Activated CD4-positive, alpha-beta T cell treated with anti-CD3 and anti-CD28 coated beads, Interleukin-2, amount 10 ng/mL, durations not matched to agents 7 days and 5 days (primary cell): ENCODE measurements at places on chromosomes 1 and 21.

- peak overlapping the region; percentile 39 for H3K4me3 ChIP-seq
- no peak overlapping the region for H3K27ac ChIP-seq
- H3K27me3 ChIP-seq: peaks cover 14% of the 10 kb centered on the region
- no peaks in the 10 kb centered on the region for H3K36me3 ChIP-seq
- H3K4me1 ChIP-seq: peaks cover 8% of the 10 kb centered on the region
- peak; percentile 65 for DNase-seq
Observed at GRCh38 chr21:33127154-33127867, 57.4 kb downstream of the OLIG1 start.

DNA sequence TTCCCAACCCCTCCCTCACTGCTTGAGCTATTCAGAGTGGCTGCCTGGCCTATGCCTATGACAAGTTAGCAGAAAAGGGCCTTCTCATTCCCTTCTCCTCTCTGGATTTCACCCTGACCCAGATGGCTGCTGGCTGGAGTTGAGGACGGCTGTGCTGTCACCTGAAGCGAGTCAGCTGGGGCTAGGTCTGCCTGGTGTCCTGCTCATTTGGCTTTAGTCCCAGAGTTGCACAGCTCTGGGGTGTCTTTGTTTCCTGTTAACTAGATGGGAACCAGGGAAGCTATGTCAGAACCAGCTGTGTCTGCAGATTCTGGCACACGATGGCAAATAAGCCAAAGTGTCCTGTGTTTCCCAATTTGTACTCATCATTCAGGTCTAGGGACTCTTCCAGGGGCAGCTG, 52.9 kb downstream of the CNIH3 start:
- H3K27ac ChIP-seq: no peak overlapping the region
- DNase-seq: no peak
- H3K4me3 ChIP-seq: no peak overlapping the region
- peaks cover 2% of the 10 kb centered on the region for H3K27me3 ChIP-seq
- H3K36me3 ChIP-seq: no peaks in the 10 kb centered on the region
- H3K4me1 ChIP-seq: no peaks in the 10 kb centered on the region

DNA sequence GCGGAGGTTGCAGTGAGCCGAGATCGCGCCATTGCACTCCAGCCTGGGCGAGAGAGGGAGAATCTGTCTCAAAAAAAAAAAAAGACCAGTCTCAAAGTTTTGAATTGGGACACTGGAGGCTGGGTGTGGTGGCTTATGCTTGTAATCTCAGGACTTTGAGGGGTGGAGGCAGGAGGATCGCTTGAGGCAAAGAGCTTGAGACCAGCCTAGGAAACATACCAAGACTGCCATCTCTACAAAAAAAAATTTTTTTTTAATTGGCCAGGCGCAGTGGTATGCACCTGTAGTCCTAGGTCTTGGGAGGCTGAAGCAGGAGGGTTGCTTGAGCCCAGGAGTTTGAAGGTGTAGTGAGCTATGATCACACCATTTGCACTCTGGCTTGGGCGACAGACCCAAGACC, 3.9 kb downstream of the ZBTB8B start:
- peaks cover 11% of the 10 kb centered on the region for H3K4me1 ChIP-seq
- H3K4me3 ChIP-seq: no peak overlapping the region
- no peak for DNase-seq
- no peaks in the 10 kb centered on the region for H3K36me3 ChIP-seq

DNA sequence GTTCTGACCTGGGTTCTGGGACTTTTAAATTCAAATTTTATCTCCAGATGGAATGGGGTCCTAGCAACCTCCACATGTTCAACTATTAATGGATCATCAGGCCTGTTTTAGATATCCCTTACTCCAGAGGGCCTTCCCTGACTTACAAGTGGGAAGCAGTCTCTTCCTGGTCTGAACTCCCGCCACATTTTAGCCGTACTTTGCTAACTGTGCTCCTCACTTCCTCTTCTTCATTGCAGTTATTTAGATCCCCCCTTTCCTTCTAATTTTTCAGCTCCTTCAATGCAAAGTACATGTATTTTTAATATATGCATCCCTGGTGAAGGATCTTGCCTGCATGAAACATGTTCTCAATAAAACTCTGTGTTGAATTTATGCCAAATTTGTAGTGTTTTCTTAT, 3.7 kb downstream of the CD1A start:
- no peak for DNase-seq
- H3K36me3 ChIP-seq: no peaks in the 10 kb centered on the region
- no peak overlapping the region for H3K4me3 ChIP-seq
- no peak overlapping the region for H3K27ac ChIP-seq
- peaks cover 26% of the 10 kb centered on the region for H3K27me3 ChIP-seq

GRCh38 chr1:107262467-107263286, 121.8 kb downstream of the NTNG1 start:
- DNase-seq: no peak
- H3K4me1 ChIP-seq: no peaks in the 10 kb centered on the region
- no peaks in the 10 kb centered on the region for H3K36me3 ChIP-seq

DNA sequence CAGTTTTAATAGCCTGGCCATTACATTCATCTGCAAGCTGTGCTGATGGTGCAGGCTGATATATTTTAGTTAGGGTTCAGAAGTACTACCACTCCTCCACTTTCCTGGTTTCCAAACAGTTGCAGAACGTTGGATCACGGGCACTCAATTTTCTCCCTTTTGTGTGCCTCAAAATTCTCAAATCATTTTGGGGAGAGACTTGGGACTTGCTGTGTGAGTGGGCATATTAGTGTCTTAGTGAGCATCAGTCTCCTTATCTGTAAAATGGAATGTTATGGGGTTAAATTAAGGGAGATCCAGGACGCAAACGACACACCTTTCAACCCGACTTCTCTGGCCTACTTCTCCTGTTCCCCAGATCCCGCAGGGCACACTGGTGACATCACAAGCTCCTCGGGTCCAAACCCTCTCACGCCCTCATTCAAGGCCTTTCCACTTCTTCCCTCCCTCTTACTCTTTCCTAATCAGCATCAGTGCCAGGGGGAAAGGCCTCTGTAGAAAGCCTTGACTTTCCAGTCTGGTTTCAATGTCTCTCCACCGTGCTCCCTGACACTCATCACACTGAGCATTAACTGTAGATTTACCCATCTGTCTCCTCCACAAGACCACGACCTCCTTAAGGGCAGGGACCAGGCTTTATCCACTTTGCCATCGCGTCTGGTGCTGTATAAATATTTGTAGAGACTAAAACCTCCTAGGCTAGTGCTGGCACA, 1.2 kb downstream of the PIGP start:
- H3K27ac ChIP-seq: peak overlapping the region; percentile 93
- H3K4me1 ChIP-seq: peaks cover 31% of the 10 kb centered on the region
- no peak for DNase-seq

- H3K36me3 ChIP-seq: no peaks in the 10 kb centered on the region
- no peak overlapping the region for H3K4me3 ChIP-seq
- peaks cover 2% of the 10 kb centered on the region for H3K27me3 ChIP-seq
- DNase-seq: no peak
- H3K4me1 ChIP-seq: no peaks in the 10 kb centered on the region
Observed at GRCh38 chr1:19812875-19813642, 2.0 kb downstream of the RNF186 start.

DNA sequence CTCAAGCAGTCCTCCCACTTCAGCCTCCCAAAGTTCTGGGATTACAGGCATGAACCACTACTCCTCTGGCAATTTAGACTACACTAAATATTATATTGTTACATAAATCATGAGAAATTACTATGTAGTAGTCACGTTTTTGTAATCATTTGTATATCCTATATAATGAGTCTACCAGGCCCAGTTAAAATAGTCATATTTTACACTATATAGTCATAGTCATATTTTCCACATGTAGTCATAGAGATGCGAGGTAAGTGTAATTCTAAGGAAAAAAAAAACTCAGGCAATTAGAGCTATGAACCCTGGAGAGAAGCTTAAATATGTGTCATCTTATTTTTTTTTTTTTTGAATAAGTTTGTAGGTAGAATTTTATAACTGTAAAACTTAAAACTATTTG, 90.0 kb downstream of the FNBP1L start:
- no peak for DNase-seq
- no peaks in the 10 kb centered on the region for H3K36me3 ChIP-seq
- H3K4me1 ChIP-seq: no peaks in the 10 kb centered on the region
- H3K27me3 ChIP-seq: peaks cover 6% of the 10 kb centered on the region
- no peak overlapping the region for H3K4me3 ChIP-seq
- no peak overlapping the region for H3K27ac ChIP-seq

DNA sequence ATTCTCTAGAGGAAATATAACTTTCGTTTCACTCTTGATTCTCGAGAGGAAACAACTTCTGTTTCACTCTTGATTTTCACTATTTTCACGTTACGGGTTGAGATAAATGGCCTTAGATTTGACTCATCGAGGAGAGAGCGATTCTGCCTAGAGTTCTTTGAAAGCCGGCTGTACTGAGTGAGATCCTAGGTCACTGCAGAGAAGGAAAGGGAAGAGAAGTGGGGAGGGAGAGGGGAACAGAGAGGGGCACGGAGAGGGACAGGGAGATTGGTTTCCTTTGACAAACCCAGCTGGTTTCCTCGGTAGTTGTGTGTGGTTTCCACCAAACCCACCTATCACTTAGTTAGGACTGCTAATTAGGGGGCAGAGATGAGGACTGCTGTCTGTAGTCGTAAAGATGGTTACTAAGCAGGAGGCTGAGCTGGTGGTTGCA, 21.6 kb upstream of the GPR137B start:
- H3K27ac ChIP-seq: peak overlapping the region; percentile 91
- DNase-seq: no peak
- no peaks in the 10 kb centered on the region for H3K27me3 ChIP-seq

GRCh38 chr1:68516066-68516465, 19.2 kb upstream of the DEPDC1 start:
- no peak overlapping the region for H3K4me3 ChIP-seq
- no peak for DNase-seq
- no peaks in the 10 kb centered on the region for H3K36me3 ChIP-seq

DNA sequence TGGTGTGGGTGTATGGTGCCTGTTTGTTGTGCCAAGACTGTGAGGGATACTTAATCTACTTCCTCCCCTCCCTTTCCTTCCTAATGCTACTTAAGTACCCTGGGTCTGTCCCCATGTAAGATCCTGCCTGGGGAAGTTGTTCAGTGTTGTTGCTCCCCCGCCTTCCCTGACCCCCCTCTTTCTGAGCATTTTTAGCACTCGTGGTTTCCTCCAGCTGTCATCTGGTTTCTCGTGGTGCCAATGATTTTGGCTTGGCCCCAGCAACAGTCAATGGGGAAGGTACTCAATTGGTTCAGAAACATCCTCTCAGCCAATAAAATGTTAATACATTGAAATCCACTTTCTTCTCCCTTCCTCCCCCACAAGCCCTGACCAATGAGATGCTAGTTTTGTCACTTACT, 8.0 kb upstream of the B4GALT3 start:
- H3K4me1 ChIP-seq: peaks cover 81% of the 10 kb centered on the region
- H3K27ac ChIP-seq: peak overlapping the region; percentile 97
- peak; percentile 92 for DNase-seq
- peak overlapping the region; percentile 58 for H3K4me3 ChIP-seq

GRCh38 chr1:86860424-86860823, 53.5 kb downstream of the SELENOF start:
- no peaks in the 10 kb centered on the region for H3K27me3 ChIP-seq
- no peak overlapping the region for H3K4me3 ChIP-seq
- H3K36me3 ChIP-seq: peaks cover 14% of the 10 kb centered on the region

GRCh38 chr1:17795836-17796645, 40.9 kb downstream of the ACTL8 start:
- no peaks in the 10 kb centered on the region for H3K27me3 ChIP-seq
- H3K27ac ChIP-seq: no peak overlapping the region
- peaks cover 7% of the 10 kb centered on the region for H3K4me1 ChIP-seq
- H3K36me3 ChIP-seq: no peaks in the 10 kb centered on the region
- no peak for DNase-seq
- no peak overlapping the region for H3K4me3 ChIP-seq

DNA sequence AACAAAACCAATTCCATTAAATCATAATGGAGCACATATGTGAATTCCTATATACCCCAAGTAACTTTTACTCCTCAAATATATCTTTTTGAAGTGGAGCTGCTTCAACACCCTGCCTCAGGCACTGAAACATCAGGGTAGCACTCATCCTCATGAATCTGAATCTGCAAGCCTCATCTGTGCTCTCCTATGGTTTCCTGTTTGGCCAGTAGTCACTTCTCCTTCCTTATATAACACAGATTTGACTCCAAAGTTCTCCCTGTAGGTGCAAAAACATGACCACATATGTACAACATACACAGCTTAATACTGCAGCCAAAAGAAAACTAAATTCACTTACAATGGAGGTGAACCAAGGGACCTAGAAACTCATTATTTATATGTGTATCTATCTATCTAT, 7.2 kb downstream of the TRIT1 start:
- DNase-seq: no peak

DNA sequence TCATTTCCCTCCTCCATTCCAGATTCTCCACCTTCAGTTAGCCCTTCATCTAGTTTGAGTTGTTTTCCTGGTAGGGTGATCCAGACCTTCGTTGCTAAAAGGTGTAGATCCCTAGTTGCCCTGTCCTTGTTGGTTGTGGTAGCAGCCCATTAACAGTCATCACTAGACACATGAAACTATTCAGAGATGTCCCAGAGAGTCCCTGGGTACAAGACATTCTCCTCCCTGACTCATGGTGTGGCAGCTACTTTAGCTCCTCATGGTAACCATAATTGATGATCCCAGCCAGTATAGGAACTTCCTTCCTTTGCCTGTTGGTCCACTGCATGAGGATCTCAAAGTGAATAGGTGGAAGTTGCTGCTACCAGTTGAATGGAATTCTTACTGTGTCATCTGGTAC, 6.0 kb upstream of the SH2D2A start:
- peaks cover 1% of the 10 kb centered on the region for H3K36me3 ChIP-seq
- H3K27me3 ChIP-seq: peaks cover 6% of the 10 kb centered on the region
- H3K4me1 ChIP-seq: peaks cover 22% of the 10 kb centered on the region
- no peak for DNase-seq
- H3K4me3 ChIP-seq: no peak overlapping the region

DNA sequence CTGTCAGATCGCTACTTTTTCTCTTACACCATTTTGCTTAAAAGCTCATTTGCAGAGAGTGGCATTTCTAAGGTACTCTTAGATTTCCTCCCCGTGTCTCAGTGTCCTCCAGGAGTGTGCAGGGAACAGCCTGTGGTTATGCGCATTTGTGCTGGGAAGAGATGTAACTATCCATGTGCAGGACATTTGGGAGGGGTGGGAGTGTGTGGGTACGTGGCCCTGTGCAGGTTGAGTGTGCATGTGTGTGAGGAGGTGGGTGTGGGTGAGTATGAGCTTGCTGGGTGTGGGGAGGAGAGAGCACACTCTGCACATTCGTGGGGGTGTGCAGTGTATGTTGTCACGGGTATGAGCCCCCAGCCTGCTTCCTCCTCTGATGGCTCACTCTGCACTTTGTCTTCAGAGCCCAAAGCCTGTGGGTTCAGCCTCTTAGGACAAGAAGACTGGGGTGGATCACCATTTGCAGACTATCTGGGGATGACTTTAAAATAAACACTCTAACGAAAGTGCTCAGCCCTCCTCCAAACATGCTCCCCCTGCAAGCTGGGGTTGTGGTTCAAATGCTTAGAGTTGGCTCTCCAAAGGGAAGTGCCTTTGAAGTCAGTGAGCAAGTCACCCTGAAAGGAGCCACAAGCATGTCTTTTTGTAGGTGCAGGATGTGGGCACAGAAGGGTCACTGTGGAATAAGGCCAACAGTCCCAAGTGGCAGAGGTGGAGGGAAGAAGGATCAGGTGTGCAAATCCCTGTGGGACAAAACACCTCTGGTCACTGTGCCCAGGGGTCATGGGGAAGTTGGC, 295.4 kb downstream of the RRAGC start:
- H3K27ac ChIP-seq: no peak overlapping the region
- peaks cover 50% of the 10 kb centered on the region for H3K27me3 ChIP-seq
- peak; percentile 25 for DNase-seq

- H3K27me3 ChIP-seq: no peaks in the 10 kb centered on the region
- no peak overlapping the region for H3K4me3 ChIP-seq
- no peaks in the 10 kb centered on the region for H3K36me3 ChIP-seq
- H3K27ac ChIP-seq: no peak overlapping the region
Observed at GRCh38 chr1:245678860-245679411, 524.2 kb downstream of the KIF26B start.

- H3K4me1 ChIP-seq: no peaks in the 10 kb centered on the region
- H3K27ac ChIP-seq: no peak overlapping the region
- H3K36me3 ChIP-seq: no peaks in the 10 kb centered on the region
Observed at GRCh38 chr1:53091841-53092645, 30.0 kb downstream of the PODN start.
